Mesenteric fat pad (tissue), 1 donor: ENCODE measurements at places on chromosomes 13 and 19.

DNA sequence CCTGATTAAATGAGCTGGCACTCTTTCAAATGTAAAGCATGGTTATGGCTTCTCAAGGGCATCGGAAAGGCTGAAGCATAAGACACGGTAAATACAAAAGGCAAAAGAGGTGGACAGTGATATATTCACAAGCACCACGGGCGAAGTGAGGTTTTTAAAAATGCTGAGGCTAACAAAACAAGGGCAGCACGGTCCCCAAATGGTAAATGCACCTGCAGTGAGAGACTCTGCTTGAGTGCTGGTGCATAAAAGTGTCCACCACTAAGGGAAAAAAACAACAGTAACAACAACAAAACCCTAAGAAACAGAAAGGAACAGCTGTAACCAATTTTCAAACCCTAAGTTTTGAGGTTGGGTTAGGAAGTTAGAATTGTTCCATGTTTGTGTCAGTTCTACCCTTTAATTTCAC lies 234.9 kb downstream of the PCDH9 start:
- no peak for DNase-seq

DNA sequence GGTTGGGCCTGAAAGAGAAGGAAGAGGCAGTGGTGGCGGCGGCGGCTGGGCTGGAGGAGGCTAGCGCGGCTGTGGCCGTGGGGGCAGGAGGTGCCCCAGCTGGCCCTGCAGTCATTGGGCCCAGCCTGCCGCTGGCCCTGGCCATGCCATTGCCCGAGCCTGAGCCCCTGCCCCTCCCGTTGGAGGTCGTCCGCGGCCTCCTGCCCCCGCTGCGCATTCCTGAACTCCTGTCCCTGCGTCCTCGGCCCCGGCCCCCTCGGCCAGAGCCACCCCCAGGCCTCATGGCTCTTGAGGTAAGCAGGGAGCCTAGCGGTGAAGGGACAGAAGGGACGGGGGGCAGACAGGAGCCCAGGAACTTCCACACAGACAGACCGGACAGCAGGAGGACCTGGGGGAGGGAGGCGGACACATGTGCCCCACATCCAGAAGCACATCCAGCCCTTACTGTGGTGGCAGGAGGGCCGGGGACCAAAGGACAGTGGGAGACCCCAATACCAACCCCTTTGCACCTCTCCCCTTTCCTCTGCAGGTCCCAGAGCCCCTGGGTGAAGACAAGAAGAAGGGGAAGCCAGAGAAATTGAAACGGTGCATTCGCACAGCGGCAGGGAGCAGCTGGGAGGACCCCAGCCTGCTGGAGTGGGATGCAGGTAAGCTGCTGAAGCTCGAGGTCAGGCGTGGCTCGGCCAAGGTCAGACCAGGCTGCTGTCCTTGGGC lies 5.0 kb downstream of the RBM42 start:
- DNase-seq, result no peak

DNA sequence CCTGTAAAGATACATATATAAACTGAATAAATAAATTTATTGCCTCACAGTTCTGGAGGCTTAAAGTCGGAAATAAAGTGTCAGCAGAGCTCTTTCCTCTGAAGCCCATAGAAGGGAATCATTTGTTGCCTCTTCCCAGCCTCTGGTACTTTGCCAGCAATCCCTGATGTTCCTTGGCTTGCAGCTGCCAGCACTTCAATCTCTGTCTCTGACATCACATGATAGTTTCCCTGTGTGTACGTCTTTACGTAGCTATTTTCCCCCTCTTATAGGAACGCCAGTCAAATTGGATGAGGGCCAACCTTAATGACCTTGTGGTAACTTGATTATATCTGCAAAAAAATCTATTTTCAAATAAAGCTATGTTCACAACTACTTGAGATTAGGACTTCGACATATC lies 250.9 kb downstream of the LIG4 start:
- no peak for DNase-seq

GRCh38 chr13:40576369-40576768 lies 90.1 kb downstream of the FOXO1 start:
- no peak for DNase-seq

DNA sequence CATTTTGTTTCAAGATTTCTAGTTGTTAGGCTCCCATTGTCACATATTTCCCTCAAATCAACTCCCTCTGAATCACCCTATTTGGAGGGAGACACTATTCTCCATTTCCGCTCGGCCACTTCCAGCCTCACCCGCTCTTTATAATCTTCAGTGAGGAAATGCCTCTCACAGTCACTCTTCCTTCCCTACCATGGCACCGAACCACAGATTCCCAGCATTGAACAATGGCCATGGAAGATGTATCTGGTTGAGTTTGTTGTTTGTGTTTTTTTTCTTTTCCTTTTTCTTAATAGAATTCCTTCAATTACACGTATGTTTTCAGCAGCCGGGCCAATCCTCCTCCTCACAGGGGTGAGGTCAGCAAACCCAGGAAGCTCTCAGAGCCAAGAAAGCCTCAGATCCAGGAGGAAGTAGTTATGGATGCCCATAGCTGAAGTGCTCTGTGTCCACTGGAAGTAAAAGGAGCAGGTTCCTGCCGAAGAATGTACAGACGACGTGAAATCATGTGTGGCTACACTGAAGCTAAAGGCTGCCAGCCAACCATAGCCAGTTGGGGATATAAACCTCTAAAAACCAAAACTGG lies 472.1 kb downstream of the FOXO1 start:
- DNase-seq, result no peak

DNA sequence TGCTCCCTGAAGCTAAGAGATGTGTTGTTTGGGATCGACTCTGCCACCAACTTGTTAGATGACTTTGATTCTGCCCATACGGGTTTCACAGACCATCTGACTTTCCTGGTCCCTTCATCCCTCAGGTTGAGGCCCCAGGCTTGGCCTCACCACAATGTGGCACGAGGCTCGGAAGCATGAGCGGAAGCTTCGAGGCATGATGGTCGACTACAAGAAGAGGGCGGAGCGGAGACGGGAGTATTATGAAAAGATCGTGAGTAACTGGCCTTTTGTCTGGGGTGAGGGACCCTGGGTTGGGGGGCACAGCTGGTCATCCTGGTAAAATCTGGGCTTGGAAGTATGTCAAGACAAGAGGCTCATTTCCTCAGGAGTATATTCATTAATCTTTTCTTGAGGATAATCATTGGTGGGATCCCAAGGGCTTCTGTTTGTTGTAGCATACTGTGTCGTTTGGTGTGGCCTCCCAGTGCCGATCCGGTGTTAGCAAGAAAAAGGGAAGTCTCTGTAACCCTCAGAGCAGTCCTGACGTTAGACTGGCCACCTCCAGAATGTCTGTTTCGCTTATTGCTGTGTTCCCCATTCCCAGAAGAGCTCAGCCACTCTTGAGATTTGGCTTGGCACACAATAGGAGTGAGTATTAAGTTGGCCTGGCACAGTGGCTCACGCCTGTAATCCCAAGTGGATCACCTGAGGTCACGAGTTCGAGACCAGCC lies 1.4 kb downstream of the CLASRP start:
- DNase-seq, result no peak

DNA sequence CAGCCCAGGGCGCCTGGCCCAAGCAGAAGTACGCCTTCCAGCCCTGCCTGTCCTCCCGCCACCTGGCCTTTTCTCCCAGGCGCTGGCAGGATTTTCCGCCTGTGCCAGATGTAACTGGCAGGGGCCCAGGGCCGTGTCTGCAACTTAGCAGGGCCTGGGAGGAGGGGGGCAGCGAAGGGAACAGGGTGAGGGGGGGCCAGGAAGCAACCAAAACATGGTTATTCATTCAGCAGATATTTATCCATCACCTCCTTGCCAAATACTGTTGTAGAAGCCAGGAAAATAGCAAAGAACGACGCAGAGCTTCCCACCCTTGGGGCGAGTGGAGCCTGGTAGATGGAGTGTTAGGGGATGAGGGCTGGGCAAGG lies 5.6 kb downstream of the TLE6 start:
- peak; percentile 92 for DNase-seq

DNA sequence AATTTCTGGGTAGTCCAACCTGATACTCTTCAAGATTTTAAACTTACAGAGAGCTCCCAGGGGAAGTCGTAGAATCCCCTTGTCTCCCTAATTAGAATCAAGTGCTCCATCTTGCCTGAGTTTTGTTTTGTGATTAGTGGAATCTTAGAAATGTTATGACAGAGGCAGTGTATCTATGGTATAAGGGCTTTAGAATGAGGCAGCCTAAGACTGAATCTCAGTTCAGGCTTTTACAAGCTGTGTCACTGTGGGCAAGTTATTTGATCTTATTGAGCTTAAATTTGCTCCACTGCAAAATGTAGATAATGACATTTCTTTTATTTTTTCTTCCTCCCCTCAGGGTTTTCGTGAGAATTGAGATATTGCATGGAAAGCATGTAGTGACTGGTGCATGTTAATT lies 215.5 kb downstream of the POSTN start:
- DNase-seq, result no peak

DNA sequence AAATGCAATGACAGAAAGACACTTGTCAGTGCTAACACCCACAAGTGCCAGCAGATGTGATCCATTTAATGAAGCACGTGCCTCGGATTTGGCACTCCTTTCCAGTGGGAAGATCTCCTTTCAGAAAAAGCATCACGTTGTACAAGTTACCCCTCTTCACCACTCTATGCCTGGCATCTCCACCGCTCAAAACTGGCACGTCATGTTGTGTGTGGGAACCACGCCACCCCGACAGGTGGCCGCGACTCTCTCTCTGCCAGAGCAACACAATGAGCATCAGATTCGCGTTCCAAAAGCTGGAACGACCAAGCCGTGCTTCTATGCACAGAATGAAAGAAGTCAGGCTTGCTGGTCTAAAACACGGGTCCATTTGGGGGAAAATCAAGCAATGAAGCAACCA lies 24.3 kb downstream of the TMTC4 start:
- no peak for DNase-seq

GRCh38 chr13:114068656-114069318 lies 63.6 kb downstream of the RASA3 start:
- DNase-seq, result peak; percentile 51

DNA sequence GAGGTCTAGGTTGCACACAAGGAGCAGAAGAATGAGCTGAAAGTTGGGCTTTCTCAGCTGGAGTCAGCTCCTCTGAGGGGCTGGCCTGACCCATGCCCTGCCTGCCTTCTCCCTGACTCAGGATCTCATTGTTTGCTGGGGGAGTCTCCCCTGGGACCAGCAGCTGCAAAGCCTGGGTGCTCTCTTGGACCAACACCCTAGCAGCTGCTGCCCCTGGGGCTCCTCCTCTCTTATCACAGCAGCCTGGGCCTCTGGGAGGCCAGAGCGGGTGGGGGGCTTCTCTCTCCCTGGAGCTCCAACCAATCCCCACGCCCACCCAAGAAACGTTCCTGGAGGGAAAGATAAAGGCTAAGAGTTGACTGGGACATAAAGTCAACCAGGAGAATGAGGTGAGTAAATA lies 1.6 kb upstream of the FCGBP start:
- no peak for DNase-seq

- no peak for DNase-seq
Observed at GRCh38 chr13:37107456-37107855, 2.0 kb upstream of the CSNK1A1L start.

- DNase-seq, result no peak
Observed at GRCh38 chr13:39415008-39415802, 187.8 kb downstream of the LHFPL6 start.

DNA sequence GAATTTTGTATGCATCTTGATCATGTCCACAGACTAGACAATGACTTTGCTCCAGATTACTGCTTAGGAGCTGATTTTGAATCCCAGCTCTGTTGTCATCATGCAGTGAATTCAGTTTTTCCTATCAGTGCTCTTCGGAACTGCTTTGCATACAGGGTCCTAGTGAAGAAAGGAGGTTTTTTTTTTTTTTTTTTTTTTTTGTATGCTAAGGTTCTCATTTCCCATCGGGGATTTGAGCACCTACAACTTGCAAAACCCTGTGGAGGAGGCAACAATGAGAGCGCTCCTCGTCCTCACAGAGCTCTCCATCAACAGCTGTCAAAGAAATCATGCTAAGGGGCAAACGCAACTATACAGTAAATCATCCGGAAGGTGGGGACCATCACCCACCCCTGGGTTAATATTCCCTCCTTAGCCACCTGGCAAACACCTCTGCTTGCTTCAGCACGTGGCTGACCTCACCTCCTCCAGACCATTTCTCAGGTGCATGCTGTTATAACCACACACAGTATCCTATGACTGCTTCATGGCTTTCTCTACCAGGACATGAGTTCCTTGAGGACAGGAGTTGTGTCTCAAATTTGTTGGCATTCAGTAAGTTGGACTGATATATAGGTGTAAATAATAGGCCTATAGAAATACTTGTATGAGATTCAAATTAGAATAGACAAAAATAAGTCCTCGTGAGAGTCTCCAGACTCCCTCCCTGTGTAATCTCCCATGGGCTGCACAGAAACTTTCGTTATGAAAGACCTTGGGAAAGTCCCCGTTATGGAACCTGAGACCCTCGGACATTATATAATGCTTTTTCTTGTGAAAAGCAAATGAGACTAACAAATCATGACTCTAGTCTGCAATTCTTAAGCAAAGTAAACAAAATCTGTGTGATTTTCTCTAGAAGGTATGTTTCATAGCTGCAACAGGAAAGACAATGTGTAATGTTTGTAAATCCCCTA lies 113.8 kb downstream of the KATNAL1 start:
- DNase-seq, result no peak

DNA sequence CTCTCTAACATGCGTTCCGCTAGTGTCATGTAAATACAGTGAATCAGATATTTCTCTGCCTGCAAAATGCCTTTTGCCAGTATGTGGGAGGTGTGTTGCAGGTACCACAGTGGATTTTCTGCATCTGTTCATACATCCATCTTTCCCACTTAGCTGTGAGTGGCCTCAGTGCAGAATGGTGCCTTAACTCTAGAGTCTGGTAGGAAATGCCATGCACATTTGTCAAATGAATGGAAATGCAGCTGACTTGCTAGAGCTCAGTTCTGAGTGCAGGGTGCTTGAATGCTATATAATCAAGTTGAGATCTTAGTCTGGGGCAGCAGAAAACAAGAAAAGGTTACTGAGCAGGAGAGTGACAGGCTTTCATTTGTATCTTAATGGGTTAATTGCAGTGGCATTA lies 68.2 kb downstream of the LRCH1 start:
- DNase-seq, result no peak

- DNase-seq, result no peak
Observed at GRCh38 chr13:34681405-34681955, 260.6 kb upstream of the NBEA start.

DNA sequence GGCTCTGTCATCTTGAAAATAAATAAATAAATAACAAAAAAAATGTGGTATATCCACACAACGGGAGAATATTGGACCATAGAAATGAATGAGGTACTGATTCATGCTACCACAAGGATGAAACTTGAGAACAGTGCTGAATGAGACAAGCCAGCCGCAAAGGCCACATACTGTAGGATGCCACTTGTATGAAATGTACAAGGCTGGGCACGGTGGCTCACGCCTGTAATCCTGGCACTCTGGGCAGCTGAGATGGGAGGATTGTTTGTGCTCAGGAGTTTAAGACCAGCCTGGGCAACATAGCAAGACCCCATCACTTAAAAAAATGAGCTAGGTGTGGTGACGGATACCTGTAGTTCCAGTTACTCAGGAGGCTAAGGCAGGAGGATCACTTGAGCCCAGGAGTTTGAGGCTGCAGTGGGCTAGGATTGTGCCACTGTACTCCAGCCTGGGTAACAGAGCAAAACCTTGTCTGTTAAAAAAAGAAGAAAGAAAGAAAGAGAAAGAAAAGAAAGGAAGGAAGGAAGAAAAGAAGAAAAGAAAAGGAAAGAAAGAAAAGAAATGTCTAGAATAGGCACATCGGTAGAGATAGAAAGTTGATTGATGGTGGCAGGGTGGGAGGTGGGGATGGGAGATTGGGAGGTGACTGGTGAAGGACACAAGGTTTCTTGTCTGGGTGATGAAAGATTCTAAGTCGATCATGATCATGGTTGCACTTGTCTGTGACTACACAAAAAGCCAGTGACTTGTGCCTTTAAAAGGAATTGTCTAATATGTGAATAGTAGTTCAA lies 20.3 kb downstream of the HPN start:
- no peak for DNase-seq

GRCh38 chr13:21971662-21972621 lies 301.1 kb downstream of the FGF9 start:
- no peak for DNase-seq
